Pancreas (tissue), 10 donors: ENCODE measurements at places on chromosomes 3 and 15. TPM values are rescaled to one million over a fixed set of nuclear protein-coding genes. Genes with fewer than 3 reads are reported as not detected.
A peak's percentile ranks its signal among the peaks of the same experiment; 100 is the strongest.

DNA sequence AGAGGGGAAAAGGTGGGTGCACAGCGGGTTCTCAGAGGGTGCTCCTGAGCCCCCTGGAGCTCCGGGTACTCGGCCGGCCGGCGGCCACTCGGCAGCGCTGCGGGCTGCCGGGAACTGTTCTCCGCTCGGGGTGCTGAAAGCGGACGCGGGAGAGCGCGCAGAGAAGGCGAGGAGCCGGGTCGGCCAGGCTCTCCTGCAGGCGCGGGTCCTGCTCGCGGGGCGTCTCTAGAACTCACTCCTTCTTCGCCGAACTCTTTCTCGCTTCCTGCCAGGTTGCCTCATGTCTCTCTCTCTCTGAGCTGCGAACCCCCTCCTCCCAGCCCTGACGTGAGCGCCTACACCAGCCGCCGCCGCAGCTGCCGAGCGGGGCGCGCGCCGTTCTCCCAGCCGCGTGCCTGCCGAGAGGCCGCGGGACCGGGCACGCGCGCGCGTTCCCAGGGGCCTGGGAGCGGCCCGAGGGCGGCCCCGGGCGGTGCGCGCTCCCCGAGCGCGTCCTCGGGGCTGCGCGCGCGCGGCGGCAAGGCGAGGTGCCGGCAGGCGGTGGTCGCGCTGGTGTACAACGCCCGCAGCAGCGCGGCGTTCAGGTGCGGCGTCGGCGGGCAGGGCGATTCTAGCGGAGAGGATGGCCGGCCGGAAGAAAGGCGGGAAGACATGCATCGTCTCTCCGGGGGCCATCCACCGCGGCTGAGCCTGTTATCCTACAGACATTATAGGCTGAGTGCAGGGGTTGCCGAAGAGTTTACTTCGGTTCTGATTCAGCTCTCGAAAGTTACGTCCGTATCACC lies at the start of gene PEX5L:
PEX5L (minus strand) TSS at position 267 of the 785 bp plus-strand sequence. CDS start 338 bp downstream, outside the sequence.
- H3K4me1 ChIP-seq = peaks cover 4% of the 10 kb centered on the region
- H3K27me3 ChIP-seq = no peaks in the 10 kb centered on the region
- H3K4me3 ChIP-seq = peak within 1 kb of the TSS; percentile 35
- H3K36me3 ChIP-seq = no peaks in the 10 kb centered on the region

The FSTL1 gene
- 86.9 TPM for total RNA-seq

GRCh38 chr15:66563126-66563525 lies 2.7 kb downstream of the LCTL start:
- H3K36me3 ChIP-seq = no peaks in the 10 kb centered on the region
- no peak for DNase-seq
- no peaks in the 10 kb centered on the region for H3K27me3 ChIP-seq
- no peak overlapping the region for H3K27ac ChIP-seq
- H3K4me1 ChIP-seq = no peaks in the 10 kb centered on the region

DNA sequence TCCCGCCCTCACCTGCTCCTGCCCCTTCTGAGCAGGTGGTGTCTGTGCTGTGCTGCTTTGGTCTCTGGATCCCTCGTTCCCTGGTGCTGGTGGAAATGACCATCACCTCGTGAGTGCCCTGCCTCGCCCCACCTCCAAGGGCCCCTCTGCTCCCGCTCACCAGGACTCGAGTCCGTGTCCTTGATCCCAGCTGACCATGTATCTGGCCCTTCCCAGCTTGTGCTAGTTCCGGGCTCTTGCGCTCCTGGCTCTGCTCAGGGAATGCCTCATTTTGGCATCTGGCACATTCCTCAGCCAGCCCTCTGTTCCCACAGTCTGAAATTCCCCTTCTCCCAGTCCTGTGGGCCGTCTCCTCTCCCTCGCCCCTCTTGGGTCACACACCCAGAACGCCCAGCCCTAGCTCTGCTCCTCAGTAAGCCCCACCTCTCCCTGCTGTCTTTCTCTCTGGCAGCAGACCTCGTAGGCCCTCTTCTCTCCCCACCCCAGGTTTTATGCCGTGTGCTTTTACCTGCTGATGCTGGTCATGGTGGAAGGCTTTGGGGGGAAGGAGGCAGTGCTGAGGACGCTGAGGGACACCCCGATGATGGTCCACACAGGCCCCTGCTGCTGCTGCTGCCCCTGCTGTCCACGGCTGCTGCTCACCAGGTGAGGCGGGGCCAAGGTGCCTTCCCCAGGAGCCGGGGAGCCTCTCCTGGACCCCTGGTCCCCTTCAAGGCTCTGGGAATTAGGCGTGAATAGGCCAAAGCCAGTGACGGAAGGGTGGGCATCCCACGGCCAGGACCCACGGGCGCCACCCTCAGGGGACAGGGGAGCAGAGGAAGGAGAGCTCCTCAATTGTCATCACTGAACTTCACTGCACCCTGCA lies 11.5 kb downstream of the SLC51A start:
- no peak overlapping the region for H3K4me3 ChIP-seq
- H3K27me3 ChIP-seq = no peaks in the 10 kb centered on the region
- peak; percentile 29 for DNase-seq

The REC114 gene
- total RNA-seq = not detected

The TNFSF10 gene
- 32.9 TPM for total RNA-seq

DNA sequence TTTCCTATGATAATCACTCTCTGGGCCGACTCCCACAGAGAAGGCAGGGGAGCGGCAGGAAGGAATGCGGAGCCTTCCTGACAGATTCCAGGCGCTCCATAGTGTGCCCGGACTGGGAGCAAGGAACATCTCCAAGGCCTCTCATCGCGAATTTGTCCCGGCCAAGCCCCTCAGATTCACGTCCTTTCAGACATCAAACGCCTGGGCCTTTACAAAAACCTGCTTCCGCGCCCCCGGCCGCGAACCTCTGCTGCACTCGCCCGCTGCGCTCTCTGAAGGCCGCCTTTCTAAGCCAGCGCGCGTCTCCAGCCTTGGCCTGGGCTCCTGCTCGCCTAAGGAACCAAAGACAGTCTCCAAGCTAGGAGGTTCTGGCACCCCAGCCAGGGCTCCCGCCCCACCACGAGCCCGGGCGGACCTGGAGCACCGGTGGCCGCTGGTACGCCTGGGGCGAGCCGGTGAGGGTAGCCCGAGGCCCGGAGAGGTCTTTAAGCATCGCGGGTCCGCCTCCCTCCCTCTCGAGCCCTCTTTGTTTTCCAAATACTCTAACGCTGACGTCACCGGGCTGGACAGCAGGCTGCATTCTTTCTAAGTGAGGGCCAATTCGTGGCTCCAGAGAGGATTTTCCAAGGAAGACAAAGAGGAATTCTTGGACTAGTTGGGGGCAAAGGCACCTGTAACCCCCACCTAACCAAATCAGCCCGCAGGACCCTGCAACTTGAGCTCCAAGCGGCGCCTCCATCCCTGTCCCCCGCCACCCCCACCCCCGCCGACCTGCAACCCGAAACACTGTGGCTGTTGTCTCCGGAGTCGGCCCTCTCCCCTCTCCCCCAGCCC lies 759 bp downstream of the AMOTL2 start:
- H3K4me1 ChIP-seq = peaks cover 4% of the 10 kb centered on the region
- peak; percentile 79 for DNase-seq
- no peaks in the 10 kb centered on the region for H3K27me3 ChIP-seq
- no peaks in the 10 kb centered on the region for H3K36me3 ChIP-seq
- H3K4me3 ChIP-seq = peak overlapping the region; percentile 74

The GABRB3 gene
- total RNA-seq = 5.0 TPM

The TEX55 gene
- total RNA-seq = not detected

- H3K27me3 ChIP-seq = peaks cover 13% of the 10 kb centered on the region
- H3K27ac ChIP-seq = no peak overlapping the region
- no peaks in the 10 kb centered on the region for H3K4me1 ChIP-seq
- no peak overlapping the region for H3K4me3 ChIP-seq
- no peak for DNase-seq
These were observed 31.9 kb upstream of the FOXB1 start for GRCh38 chr15:59972241-59972640.

DNA sequence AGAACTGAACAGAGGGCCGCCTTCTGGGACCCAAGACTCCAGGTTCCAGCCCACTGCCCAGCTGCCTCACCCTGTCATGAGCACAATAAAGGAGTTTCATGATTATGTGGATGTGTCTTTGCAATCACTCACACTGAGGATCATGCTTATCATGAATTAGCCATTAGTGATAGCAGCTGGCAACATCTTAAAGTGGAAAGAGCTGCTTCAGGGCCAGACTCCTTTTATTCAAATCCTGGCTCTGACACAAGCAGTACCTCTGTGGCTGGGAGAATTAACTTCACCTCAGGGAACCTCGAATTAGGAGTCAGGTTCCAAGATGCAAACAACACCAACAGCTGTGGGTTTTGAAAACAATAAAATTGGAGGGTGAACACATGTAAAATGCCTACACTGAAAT lies 6.6 kb upstream of the SCAP start:
- no peak overlapping the region for H3K4me3 ChIP-seq
- no peaks in the 10 kb centered on the region for H3K27me3 ChIP-seq
- no peaks in the 10 kb centered on the region for H3K36me3 ChIP-seq
- no peak overlapping the region for H3K27ac ChIP-seq

The EPHA6 gene
- 0.74 TPM for total RNA-seq

DNA sequence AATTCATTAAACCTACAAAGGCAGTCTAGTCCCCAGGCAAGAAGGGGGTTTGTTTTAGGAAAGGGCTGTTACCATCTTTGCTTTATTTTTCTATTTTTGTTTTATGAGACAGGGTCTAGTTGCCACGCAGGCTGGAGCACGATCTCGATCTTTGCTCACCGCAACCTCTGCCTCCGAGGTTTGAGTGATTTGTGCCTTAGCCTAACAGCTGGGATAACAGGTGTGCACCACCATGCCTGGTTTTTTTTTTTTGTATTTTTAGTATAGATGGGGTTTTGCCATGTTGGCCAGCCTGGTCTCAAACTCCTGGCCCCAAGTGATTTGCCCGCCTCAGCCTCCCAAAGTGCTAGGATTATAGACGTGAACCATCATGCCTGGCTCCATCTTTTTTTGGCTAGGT lies 4.9 kb downstream of the HIGD1A start:
- H3K27me3 ChIP-seq = no peaks in the 10 kb centered on the region
- no peak overlapping the region for H3K4me3 ChIP-seq
- no peak for DNase-seq
- no peak overlapping the region for H3K27ac ChIP-seq
- H3K36me3 ChIP-seq = no peaks in the 10 kb centered on the region
- H3K4me1 ChIP-seq = peaks cover 31% of the 10 kb centered on the region

DNA sequence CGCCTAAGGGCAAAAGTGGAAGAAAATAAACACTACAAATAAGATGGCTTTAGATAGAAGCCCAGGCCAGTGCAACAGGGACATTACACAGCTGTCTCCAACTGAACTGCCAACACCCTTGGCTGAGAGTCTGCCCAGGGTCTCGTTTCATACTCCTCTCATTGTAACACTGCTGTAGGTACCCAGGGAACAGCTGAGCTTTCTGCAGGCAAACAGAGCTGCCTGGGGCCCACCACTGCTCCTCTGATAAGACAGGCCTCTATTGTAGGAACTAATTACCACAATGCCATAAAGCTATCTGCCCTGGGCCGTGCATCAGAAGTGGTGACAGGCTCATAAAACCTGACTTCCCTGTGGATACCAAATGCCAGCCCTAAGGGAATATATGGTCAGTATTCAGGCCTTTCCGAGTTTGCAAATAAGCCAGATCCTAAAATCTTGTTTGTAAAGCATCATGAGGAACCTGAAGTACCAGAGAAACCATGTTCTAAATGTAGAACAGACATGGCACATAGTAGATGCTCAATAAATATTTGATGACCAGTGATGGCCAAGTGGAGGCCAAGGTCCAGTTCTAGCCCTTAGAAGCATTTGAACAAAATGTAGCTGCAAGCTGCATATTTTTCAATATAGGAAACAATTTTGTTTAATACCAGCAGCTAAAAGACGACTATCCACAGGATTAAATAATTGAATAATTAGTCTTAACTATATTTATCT lies 84.3 kb upstream of the NEO1 start:
- no peaks in the 10 kb centered on the region for H3K27me3 ChIP-seq
- no peaks in the 10 kb centered on the region for H3K36me3 ChIP-seq
- H3K4me3 ChIP-seq = no peak overlapping the region
- DNase-seq = no peak
